Activated CD4-positive, CD25-positive, alpha-beta regulatory T cell (primary cell): ENCODE measurements at places on chromosomes 6 and 20.

- no peak for DNase-seq
Measured at GRCh38 chr20:38218566-38218885, 42.0 kb downstream of the KIAA1755 start.

GRCh38 chr6:7787137-7787608, 61.3 kb downstream of the BMP6 start:
- DNase-seq = no peak

GRCh38 chr20:62536871-62537401, 61.1 kb upstream of the GATA5 start:
- DNase-seq = no peak

DNA sequence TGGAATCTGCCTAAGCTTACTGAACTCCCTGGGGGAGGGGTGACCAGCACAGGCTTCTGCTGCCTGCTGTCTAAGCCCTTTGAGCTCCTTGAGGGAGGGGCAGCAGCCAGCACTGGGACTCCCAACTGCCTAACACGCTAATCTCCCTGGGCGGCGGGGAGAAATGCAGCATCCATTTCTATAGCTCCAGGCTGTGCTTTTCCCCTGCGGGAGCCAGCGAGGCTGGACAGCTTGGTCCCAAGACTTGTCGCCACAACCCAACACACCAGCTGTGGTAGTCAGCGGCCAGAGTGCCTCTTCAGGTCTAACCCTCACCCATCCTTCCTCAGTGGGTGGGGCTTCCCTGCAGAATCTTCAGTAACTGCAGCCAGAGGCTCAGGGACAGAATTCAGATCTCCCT, 64.6 kb downstream of the VGLL2 start:
- no peak for DNase-seq

- DNase-seq = no peak
Measured at GRCh38 chr6:45044510-45045252, 283.4 kb upstream of the RUNX2 start.

DNA sequence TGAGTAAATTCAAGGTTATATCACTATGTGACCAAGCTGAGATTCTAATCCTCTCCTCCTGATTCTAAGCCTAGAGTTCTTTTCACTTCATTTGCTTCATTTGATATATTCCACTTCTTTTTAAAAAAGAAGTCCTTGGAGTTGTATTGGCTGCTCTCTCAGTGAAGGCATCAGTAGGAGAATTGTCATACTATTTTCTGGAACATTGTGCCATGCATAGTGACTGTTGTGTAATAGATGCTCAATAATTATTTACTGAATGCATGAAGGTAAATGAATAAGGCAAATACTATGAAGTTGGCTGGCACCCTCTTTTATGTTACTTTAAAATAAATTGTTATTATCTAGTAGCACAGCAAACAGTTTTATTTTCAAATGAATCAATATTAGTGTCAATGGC, 189.4 kb downstream of the MTFR2 start:
- no peak for DNase-seq

GRCh38 chr6:148548749-148549140, 198.1 kb upstream of the UST start:
- DNase-seq = no peak

DNA sequence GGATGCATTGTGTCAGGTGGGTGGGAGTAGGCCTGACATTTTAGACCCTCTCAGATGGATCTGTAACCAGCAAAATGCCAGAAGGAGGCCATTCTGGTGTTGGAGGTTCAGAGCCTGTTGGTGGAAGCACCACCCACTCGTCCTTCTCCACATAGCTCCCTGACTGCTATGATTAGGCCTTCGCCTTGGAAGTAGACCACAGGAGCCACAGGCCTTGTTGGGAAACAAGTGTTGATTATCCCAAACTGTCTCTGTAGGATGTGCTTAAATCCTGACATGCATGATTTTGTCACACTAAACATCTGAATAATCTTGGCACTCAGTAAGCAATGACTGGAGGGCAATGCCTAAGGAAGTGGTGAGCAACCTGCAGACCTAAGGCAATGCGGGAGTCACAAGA, 117.2 kb upstream of the LY86 start:
- DNase-seq = no peak

- DNase-seq = no peak
Measured at GRCh38 chr20:63354636-63355350, 6.4 kb downstream of the CHRNA4 start.

DNA sequence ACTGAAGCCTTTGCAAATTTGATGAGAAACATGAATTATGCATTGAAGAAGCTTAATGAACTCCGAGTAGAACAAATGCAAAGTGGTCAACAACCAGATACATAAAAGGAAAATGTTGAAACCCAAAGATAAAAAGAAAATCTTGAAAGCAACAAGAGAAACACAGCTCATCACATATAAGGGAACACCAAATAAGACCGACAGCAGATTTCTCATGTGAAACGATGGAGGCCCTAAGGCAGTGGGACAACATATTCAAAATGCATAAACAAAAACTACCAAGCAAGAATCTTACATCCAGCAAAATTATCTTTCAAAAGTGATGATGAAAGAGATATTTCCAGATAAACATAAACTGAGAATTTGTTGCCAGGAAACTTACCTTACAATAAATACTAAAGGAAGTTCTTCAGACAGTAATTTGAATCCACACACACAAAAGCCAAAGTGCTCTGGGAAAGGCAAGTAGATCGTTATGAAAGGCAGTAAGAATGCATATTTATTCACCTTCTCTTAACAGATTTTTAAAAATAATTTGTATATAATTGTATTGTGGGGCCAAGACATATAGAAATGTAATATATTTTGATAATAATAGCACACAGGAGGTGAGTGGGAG, 22.5 kb downstream of the SLC52A3 start:
- DNase-seq = no peak

DNA sequence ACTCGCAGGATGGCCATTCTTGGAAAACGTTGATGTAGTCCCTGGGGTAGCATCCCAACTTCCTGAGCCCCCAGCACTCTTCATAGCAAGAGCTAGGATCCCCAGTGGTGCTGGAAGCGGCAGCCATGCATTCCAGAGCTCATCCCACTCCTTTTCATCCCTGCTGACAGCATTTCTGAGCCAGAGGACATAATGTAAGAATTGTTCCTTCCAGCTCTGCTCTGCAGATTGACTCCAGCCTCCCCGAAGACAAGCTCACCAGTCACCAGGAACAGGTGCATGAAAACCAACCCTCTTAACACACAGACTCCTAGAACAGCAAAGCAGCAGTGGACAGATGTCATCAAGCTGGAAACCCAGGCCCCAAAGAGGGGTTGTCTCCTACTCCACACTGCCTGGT, 3.8 kb downstream of the SLC13A3 start:
- DNase-seq = no peak

- DNase-seq = no peak
Measured at GRCh38 chr6:108820006-108820405, 28.2 kb upstream of the ARMC2 start.

GRCh38 chr6:109237077-109237985, 142.0 kb downstream of the CEP57L1 start:
- DNase-seq = no peak

DNA sequence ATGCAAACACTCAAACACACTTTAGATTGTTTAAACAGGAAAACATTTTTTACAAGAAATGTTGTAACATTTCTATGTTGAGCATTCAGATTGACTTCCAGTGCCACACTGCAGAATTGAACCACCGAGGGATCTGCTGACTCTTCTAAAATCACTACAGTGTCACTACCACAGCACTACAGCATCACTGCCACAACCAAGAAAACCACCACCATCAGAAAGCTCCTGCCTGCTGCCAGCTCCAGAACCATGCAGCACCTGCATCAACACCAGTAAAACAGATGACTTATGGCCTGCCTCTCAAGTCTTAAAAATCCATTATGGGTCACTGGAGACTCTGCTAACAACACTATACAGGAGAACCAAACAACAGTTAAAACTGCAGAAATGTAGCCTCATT, 25.4 kb upstream of the BTN3A2 start:
- no peak for DNase-seq

DNA sequence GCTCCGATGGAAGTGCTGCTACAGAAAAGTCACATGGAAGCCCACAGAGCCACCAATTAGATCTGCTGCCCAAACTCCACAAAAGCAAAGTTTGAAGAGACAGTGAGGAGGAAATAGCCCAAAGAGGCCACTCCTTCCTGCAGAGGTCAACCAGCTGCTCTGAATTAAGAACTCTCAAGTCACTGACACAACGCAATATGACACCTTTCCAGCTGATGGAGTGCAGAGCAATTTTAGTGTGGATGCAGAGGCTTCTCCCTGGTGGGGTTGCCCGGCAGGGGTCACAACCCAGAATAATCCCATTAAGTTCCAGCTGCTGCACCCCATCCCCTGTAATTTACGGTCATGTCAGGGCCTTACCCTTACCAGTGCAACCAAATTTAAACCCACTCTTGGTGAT, 361.9 kb upstream of the JARID2 start:
- no peak for DNase-seq

GRCh38 chr6:47334334-47334733, 24.6 kb upstream of the TNFRSF21 start:
- DNase-seq = no peak

GRCh38 chr6:44285552-44286284, 15.5 kb downstream of the TMEM151B start:
- DNase-seq = no peak

GRCh38 chr6:10451828-10452509, 37.1 kb upstream of the TFAP2A start:
- no peak for DNase-seq

DNA sequence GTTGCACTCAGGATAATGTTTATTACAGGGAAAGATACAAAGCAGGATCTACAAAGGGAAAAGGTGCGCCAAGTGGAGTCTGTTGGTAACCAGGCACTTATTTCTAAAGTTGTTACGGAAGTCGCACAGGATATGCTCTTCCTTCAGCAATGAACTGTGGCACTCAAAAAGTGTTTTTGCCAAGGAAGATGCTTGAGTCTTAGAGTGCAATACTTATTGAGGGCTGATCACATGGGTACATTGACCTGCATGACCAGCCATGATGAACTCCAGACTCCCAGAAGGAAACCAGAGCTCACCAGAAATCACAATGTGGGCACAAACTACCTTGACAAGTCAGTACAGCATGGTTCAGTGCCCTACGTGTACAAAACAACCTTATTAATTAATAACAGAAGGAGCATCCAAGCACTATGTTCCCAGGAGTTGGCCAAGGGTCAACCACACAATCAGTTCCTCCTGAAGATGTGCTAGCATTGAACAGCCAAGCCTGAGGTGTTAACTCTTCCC, 270.7 kb upstream of the TFAP2D start:
- no peak for DNase-seq

DNA sequence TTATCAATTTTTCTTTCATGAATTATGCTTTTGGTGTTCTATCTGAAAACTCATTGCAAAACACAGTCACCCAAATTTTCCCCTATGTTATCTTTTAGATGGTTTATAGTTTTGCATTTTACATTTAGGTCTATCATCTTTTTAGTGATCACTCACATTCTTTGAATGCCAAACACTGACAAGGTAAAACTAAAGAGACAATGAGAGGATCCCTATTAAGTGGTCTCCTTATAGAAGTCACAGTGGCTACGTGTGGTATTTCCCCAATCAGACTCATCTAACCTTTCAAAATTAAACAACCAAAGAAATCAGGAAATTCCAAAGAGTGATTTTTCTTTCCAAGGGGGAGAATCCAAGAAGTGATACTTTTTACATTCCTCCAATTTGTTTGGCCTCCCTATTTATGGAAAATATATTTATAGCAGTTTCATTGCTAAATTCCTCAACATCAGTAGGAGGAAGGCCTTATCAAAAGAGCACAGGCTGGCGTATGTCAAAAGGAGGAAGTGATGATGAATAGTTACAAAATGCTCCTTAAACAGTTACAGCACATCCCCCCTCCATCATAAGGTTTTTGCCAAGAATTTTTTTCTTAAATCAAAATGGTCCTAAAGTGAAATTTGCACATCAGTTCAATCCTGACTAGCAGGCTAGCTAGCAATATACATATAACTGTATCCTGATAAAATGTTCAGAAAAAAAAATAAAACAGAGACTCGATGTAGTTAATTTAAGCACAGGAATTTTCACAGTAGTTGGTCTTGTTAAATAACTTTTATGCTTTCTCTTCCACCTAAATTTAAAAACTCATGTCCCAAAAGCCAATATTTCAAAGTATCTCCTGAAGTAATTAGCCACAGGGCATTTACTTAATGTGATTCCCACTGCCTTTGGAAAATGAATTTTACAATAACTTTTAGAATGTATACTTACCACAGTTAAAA, 76.2 kb upstream of the IPCEF1 start:
- DNase-seq = no peak

- no peak for DNase-seq
Measured at GRCh38 chr6:21856456-21856825, 262.9 kb downstream of the SOX4 start.

DNA sequence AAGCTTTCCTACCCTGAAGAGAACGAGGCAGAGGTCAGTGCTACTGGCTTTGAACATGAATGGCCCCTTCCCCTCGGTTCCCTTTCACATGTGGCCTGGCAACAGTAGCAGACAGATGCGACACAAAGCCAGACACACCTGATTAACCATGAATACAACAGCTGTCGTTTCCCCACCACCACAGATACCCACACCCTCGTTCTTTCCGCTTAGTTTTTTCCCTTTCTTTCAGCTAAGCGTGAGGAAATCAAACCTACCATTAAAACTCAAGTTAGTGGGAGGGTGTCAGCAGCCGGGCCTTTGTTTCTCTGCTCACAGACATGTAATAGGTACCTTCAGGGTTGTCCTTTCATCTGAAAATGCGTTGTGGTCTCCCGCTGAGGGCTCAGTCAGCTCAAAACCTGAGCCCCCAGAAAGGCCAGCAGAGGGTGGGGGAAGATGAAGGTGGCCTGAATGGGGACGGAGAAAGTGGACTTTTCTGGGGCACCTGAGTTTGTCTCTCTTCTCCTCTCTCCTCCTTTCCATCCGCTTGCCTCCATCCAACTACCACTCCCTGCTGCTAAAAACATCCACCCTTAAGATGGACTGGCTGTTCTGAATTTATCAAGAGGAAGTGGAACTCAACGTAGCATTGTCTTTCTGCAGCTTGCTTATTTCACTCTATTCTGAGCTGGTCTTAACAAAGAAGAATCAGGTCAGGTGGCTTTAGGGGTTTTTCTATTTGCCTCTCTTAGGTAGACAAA, 516.6 kb upstream of the JARID2 start:
- no peak for DNase-seq

DNA sequence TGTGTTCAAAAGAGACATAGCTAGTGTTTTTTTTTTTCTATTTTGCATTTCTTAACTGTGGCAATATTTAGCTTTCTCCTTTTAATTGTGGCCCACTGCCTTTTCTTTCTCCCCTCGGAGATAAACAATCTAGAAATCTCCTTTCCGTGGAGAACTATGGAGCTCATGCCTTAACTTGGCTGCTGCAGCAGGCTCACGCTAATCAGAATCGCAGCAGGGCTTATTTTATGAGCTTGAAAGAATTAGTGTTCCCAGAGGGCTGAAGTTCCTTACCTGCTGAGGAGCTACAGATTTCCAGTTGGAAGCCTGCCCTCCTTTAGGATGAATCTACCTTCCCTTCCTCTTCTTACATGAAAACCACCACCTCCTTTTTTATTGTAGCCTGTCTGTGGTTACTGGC, 35.6 kb downstream of the CTNNBL1 start:
- no peak for DNase-seq
